ENCODE measurements at places on chromosomes 12 and 14.

GRCh38 chr12:59737725-59738463, 142.1 kb downstream of the SLC16A7 start:
- DNase-seq, result no peak

DNA sequence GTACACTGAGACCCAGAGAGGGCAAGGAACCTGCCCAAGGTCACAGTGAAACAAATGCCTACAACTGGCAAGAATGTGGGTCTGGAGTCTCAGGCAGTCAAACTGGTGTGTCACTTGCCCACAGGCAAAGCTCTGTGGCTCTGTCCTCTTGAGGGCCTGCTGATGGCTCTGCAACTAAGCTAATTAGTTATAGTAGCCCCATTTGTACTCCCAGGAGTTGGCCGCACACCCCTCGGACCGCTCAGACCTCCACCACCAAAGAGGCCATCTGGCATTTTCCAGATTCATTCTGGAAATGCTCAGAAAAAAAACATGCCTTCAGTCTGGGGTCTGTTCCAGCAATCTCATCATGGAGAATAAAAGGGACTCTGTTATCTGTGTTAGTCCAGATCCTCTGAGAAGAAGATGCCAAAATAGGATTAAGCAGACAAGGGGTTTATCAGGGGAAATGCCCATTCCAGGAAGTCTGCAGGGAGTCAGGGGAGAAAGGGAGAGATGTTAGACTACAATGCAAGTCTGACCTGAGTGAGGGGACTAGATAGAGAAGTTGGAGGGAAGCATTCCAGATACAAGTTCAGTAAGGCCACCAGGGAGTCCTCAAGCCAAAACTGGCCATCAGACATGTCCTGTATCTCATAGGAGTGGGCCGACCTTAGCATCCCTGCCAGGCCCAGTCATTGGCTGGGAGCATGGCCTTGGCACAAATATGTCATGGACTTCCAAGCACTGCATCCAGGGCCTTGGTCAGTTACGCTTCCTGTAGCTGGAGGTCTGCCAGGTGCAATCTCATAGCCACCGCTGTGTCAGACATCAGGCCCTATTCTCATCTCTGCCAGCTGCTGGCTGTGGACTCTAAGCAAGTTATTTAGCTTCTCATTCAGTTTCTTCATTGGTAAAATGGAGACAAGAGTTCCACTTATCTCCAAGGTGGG, 15.4 kb upstream of the OAS1 start:
- no peak for DNase-seq

- DNase-seq, result no peak
Measured at GRCh38 chr14:68306265-68306933, 486.5 kb downstream of the ZFP36L1 start.

GRCh38 chr12:111406474-111407376, 1.0 kb downstream of the SH2B3 start:
- DNase-seq, result no peak

GRCh38 chr14:27253966-27254365, 656.1 kb upstream of the NOVA1 start:
- no peak for DNase-seq

GRCh38 chr12:106269150-106269771, 21.4 kb upstream of the CKAP4 start:
- no peak for DNase-seq

GRCh38 chr14:22403296-22403695, 185.7 kb downstream of the DAD1 start:
- DNase-seq, result no peak

DNA sequence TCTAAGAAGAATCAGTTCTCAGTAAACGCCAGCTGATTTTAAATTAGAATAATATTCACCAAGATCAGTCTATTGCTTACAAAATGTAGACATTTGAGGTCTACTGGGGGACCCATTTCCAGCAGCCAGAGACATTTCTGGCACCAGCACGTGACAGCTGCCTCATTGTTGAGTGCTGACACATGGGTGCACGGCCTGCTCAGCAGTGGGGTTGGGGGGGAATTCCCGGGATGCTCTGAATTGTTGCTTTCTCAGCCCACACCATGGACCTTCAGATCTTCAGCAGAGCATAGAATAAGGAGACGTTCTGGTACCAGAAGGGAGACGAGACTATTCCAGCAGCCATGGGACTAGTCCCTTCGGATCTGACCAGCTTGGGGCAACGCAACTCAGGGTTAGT, 18.3 kb downstream of the PLEKHG7 start:
- no peak for DNase-seq

GRCh38 chr12:97417568-97418218, 44.9 kb upstream of the RMST start:
- no peak for DNase-seq

GRCh38 chr14:100020629-100021028, 44.6 kb upstream of the EVL start:
- no peak for DNase-seq

- DNase-seq, result no peak
Measured at GRCh38 chr12:69123919-69124638, 115.3 kb upstream of the CPSF6 start.

- DNase-seq, result no peak
Measured at GRCh38 chr12:14910090-14910915, 24.6 kb upstream of the MGP start.

- DNase-seq, result no peak
Measured at GRCh38 chr12:128727999-128728398, 95.8 kb downstream of the SLC15A4 start.

DNA sequence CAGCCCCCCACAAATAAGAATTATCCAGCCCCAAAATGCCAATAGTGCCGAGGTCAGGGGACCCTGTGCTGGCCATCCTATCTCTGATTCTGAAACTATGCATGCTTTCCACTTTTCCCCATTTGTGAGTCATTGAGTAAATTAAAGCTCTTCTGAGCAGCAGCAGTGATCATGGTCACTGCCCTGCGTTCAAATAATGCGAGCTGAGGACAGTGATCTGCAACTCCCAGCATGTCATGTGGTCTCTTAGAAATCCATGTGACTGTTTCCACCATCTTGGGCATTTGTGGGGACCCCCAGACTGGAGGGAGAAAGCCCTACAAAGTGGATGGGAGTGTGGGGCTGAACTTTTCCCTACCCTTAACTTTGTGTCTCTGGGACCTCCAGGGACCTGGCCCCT, 53.8 kb downstream of the C14orf132 start:
- DNase-seq, result no peak

- no peak for DNase-seq
Measured at GRCh38 chr12:93086288-93086727, 157.2 kb upstream of the EEA1 start.

DNA sequence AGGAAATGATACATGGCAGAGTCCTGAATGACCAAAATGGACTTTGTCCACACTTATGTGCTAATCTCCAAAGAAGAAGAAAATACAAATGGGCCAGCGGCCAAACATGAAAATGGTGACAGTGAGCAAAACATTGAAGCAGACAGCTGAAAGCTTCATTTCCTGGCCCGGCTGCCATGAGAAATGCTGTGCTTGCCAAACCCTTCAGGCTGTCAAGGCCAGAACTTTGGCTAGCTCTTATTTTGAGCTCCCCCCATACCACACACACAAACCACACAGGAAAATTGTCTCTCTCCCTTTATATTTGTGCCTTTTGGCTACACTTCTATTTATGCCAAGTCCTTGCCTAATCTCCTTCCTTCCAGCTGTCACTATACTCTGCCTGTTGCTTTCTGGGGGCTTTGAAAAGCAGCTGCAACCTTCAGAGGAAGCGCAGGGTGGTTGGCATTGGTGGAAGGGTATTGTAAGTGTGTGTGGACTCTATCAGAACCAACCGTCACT, 323.8 kb downstream of the RAD51B start:
- no peak for DNase-seq

GRCh38 chr14:66206554-66206953, 279.6 kb upstream of the CCDC196 start:
- DNase-seq, result no peak

DNA sequence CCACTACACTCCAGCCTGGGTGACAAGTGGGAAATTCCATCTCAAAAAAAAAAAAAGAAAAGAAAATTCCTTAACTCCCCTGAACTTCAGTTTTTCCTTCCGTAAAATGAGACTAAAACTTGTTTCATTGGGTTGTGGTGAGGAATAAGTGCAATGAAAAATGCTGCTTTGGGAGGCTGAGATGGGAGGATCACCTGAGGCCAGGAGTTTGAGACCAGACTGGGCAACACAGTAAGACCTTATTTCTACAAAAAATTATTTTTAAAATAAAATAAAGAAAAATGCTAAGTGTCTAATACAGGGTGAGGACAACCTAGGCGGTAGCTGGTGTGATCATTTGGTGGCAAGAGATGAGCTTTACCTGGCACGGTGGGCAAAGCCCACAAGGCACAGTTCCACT, 6.9 kb downstream of the SMAGP start:
- no peak for DNase-seq

- no peak for DNase-seq
Measured at GRCh38 chr12:1858456-1858855, 38.1 kb downstream of the LRTM2 start.

DNA sequence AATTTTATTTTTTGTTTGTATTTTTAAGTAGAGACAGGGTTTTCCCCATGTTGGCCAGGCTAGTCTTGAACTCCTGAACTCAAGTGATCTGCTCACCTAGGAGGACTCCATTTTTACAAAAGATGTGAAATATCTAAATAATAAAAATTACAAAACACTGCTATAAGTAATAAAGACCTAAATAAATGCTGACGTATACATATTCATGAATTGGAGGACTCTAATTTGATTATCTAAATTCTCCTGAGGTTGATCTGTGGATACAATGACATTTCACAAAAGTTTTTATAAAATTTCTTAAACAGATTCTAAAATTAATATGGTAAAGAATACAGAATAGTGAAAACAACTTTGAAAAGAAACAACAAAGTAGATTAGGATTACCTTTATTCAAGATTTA, 1224.0 kb downstream of the SLC16A7 start:
- no peak for DNase-seq

DNA sequence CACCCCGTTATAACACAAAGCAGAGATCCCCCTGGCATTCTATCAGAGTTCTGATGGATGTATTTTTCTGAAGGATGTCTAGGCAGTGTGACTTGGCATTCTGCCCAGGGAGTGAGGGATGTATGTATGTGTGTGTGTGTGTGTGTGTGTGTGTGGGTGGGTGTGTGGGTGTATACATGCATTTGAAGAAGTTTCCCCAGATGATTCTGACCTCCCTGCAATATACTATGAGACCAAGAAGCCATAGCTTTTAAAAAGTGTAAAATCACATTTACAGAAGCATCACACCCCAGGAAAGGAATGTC, 59.7 kb upstream of the NAP1L1 start:
- DNase-seq, result no peak

DNA sequence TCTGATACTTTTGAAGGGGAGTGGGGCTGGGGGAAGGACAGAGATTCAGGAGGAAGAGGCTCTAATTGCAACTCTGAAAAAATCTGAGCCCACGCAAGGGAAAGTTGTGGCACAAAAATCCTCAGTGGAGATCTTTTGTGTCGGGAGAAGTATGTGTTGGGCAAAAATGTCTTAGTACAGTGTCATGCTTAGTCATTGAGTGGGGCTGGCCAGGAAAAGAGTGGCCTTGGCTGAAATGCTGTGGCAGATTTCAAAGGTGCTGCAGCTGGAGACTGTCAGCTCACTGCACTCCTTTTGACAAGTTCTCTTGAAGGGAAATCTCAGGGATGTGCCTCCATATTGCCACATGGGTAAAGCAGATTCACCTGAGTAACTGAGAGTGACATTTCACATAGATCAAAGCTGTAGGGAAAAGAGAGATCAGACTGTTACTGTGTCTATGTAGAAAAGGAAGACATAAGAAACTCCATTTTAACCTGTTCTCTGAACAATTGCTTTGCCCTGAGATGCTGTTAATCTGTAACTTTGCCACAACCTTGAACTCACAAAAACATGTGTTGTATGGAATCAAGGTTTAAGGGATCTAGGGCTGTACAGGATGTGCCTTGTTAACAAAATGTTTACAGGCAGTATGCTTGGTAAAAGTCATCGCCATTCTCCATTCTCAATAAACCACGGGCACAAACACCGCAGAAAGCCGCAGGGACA, 36.0 kb upstream of the GLIPR1 start:
- DNase-seq, result no peak

DNA sequence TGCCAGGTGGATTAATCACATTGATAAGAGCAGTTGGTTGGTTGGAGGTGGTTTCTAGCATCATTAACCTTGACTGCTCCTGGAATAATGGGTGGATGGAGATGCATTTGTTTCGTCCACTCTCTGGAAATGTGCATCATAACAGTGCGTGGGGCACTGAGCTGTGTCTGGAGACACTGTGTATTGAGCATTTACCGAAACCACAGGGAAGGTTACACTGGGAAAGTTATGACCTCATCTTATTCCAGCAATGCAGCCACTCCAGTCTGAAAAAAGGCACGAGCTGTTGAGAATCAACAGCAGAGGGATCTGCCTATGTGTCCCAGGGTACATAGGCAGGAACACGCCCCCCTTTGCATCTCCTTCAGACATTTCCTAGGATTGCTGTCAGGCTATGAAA, 27.2 kb downstream of the RNFT2 start:
- DNase-seq, result no peak

GRCh38 chr14:66884149-66884548, 305.1 kb upstream of the GARIN2 start:
- DNase-seq, result no peak

DNA sequence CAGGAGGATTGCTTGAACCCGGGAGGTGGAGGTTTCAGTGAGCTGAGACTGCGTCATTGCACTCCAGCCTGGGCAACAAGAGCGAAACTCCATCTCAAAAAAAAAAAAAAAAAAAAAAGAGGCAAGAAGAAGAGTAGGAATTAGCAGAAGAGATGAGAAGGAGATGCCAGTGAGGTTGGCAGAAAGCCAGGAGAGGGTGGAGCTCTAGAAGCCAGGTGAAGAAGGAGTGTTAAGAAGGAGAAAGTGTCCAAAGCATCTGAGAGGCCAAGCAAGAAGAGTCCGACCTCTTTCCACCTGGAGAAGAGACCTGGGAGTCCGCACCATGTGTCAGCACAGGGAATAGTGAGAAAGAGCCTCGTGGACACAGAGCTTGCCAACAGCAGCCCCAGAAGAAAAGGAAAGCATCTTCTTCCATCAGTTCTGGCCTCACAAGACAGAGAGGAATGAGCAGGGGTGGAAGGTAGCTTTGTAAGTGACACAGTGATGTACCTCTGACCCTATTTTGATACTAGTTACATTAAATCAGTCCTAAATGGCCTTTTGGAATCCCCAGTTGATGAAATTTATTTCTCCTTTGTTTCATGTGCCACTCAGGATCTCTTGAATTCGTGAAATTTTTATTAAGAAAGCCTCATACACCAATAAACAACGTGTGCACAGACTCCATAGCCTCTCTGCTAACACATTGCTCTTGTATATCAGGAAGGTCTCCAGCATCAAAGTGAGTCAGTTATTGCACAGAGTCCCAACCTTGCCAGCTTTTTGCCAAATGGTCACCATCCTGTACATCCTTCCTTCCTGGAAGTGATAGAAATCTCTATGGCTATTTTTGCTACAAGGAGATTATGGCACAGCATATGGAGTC, 70.6 kb downstream of the SAMD4A start:
- DNase-seq, result no peak

GRCh38 chr12:90562671-90563070, 392.3 kb downstream of the CCER1 start:
- no peak for DNase-seq

All from iPS-NIHi11 (cell line).